ENCODE measurements at places on chromosomes 3 and 15.

DNA sequence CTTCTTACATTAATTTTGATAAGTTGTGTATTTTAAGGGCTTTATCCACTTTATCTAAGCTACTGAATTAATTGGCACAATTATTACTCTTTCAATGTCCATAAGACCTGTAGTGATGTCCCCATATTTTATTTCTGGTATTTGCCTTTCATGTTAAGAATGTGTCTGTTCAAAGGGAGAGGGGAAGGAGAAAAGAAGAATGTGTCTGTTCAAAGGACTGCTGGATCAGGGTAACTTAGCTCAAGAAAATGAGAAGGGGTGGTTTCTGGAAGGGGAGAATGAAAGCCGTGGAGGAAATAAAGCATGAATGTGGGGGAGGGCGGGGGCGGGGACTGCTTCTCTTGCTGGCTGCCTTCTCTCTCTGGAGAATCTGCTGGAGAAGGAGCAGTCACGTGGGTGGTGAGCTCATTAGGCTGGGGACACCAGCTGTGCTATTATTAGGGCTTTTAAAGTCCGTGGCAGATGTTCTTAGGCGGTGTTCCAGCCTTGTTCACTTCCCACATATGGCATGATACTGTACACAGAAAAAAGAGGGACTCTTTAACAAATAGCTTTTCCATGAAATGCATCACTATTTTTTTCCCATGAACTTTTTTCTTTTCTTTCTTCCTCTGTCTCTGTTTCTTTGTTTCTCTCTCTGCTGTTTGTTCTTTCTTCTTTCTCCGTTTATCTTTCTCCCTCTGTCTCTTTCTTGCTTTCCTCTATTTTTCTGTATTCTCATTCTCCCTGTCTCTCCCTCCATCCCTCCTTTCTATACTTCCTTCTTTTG, 63.7 kb upstream of the ULK4 start:
- no peak for DNase-seq

DNA sequence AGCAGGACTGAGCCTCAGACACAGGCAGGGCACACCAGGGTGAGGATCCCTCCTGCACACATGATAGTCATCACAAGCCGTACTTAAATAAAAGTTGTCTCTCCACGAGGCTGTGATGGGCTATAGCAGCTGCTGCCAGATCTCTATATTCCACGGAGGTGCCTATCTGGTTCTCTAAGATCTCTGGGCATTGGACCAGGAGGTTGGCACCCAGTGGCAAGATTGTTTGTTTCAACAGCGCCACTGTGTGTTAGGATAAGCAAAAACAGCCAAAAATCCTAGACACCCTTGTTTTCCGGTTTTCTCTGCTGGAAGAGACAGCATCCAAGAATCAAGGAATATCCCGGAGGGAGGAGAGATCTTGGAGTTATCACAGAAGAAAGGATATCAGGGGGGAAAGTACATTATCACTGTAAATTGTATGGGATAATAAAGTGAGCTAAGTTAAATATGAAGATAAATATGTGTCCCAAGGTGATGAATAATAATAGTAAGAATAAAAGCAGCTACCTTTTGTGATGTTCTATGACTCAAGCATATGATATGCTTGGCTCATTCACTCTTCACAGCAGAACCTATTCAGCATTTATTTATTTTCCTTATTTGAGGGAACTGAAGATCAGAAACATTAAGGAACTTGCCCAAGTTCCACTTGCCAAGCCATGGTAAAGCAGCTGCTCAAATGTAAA, 90.6 kb upstream of the AKAP13 start:
- DNase-seq, result no peak

- DNase-seq, result no peak
These were observed 218.9 kb downstream of the PLOD2 start for GRCh38 chr3:145942052-145942451.

DNA sequence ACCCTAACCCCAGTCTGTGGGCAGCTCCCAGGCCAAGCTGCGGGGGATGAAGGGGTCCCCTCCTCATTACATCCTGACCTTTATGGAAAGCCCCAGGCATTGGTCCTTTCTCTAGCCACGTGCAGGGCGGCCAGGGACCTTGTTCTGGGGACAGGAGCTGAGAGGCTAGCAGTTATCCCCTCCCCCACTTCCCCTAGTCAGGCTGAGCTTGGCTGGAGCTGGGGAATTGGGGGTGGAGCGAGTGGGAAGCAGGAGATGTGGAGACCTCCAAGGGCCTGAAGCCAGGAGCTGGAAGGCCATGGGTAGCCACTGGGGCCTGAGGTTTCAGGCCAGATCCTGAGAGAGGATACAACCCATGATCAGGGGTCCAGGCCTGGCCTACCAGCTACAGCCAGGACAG, 45.8 kb downstream of the DNAH1 start:
- no peak for DNase-seq

- no peak for DNase-seq
These were observed 218.2 kb downstream of the SHOX2 start for GRCh38 chr3:157888040-157888439.

DNA sequence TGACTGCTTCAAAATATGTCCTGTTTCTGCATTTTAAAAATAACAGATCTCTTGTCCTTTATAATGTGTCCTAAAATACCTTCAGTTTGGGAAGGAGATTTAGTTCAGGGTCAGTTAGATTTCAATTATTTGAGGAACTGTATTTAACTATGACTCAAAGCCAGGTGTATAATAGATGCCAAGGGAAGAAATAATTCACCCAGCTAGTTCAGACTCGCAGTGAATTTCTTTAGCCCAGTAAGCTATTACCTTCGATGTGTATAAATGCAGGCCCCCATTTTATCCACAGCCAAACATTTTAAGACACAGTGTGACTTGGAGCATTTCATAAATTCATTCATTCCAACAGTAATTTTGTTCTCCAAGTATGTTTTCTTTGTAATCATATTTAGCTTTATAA, 458.0 kb downstream of the ZNF385D start:
- no peak for DNase-seq

- no peak for DNase-seq
These were observed 57.5 kb upstream of the SETMAR start for GRCh38 chr3:4245671-4246070.

DNA sequence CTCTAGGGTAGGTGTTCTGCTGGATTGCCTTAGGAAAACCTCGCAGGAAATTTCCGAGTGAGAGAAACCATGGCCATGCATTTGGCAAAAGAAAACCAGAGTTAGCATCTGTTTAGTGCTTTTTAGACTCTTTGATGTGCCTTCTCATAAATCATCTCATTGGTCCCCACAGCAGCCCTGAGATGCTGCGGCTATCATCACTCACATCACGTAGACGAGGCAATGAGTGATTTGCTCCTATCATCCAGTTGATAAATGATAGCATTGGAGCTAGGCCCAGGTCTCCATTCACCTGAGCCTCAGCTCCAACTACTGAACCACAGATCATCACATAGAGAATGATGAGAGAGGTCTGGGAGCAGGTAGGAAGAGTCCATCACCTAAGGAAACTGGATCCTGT, 111.1 kb downstream of the PDCD6IP start:
- no peak for DNase-seq

GRCh38 chr3:21158861-21159542, 592.0 kb downstream of the ZNF385D start:
- no peak for DNase-seq

- DNase-seq, result no peak
These were observed 31.0 kb downstream of the TRIM42 start for GRCh38 chr3:140708815-140709214.

- no peak for DNase-seq
These were observed 62.6 kb downstream of the CORO2B start for GRCh38 chr15:68641376-68641775.

DNA sequence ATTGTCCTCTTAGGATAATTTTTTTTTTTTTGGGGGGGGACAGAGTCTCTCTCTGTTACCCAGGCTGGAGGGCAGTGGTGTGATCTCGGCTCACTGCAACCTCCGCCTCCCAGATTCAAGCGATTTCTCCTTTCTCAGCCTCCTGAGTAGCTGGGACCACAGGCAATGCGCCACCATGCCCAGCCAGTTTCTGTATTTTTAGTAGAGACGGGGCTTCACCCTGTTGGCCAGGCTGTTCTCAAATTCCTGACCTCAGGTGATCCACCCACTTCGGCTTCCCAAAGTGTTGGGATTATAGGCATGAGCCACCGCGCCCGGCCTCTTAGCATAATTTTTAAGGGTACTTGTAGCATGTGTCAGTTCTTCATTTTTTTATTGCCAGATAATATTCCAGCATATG, 122.6 kb downstream of the FNDC3B start:
- DNase-seq, result no peak

- DNase-seq, result no peak
These were observed 68.2 kb upstream of the CORO2B start for GRCh38 chr15:68510558-68510957.

GRCh38 chr3:30768703-30769550, 125.5 kb downstream of the GADL1 start:
- DNase-seq, result peak; percentile 63

GRCh38 chr3:120780977-120781376, 38.4 kb downstream of the GTF2E1 start:
- DNase-seq, result peak; percentile 2

DNA sequence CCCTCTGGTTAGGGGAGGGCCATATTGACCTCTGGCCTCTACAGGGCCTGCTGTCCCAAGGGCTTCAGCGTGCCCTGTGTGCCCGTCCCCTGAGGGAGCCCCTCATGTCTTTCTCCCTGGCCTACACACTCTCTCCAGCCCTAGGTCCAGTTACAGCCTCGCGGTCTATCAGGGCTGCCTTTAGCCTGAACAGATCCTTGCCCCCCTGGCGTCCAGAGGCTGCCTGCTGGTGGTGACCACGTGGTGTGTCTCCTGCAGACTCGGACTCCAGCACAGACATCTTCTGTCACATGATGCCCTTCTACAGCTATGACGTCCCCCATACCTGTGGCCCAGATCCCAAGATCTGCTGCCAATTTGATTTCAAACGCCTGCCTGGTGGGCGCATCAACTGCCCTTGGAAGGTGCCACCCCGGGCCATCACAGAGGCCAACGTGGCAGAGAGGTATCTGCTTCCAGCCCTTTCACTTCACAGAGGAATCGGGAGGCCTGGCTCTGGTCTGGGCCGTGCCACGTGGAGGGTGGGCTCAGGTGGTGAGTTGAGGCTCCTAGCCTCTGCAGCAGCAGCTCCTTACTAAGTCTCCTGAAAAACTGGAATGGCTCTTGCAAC, 4.1 kb downstream of the MAN2A2 start:
- DNase-seq, result no peak

DNA sequence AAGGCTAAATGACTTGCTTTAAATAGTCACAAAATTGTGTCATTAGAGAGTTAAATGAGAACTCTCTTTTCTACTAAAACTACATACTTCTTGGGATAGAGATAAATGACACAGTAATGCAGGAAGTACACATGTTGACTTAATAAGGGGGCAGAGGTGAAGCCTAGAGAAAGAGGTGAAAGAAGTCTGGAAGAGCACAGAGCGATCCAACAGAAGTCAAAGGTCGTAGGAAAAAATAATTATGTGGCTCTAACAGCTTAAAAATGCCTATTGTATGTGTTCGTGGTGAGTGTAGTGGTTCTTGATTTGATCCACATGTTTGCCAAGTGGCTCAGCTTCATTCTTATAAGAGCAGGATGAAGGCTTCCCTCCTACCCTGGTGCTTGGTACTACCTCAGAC, 61.7 kb downstream of the TMEM212 start:
- no peak for DNase-seq

GRCh38 chr3:142022381-142022780, 127.0 kb downstream of the TFDP2 start:
- no peak for DNase-seq

GRCh38 chr15:100879464-100880138, at the start of gene ALDH1A3:
ALDH1A3 (plus strand) TSS chr15:100879831; CDS start chr15:100879908, 77 bp downstream.
- DNase-seq, result no peak

- no peak for DNase-seq
These were observed 329.3 kb upstream of the THBS1 start for GRCh38 chr15:39251413-39252133.

DNA sequence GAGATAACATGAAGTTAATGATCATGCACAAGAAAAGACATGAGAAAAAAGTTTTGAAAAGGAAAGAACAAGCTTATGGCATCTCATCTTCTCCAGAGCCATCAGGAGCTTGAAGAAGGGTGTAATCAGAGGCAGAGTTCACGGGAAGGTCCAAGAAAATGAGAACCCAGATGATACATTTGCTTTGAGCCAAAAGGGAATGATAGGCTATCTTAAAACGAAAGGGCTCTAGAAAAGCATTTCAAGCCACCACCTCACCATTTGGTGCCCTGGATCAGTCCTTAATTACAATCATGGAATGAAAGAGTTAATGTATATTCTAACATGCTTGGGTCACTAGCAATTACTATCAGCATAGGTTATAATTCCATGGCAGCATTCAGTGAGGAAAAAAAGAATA, 781.8 kb downstream of the ROBO1 start:
- no peak for DNase-seq

DNA sequence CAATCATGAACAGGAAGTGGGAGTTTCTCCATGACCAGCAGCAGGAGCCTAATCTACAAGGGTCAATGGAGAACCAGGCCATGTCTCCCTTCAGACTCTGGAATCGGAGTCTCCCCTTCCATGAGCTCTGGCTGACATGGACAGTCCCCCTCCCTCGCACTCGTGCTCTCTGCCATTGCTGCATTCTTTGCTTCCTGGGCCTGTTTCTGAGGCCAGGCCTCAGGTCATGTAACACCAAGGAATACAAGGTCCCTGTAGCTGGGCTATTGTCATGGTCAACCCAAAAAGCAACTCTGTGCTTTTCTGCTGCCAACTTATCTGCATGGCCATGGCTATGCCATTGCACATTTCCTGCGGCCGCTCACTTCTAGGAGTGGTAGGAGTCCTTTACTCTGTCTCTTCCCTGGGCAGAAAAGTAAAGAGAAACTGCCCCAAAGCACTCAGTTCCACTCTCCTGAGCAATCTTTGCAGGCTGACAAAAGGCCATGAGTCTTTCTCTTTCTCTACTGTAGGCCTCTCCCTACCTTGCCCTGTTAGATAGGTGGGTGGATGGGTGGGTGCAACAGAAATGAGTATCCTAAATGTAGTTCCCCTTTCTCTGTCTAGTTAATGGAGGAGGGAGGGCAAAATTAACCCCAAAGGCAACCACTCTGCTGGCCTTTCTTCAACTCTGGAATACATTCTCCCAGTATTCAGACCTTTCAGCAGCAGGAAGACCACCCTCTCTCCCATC, 40.8 kb upstream of the PROK2 start:
- DNase-seq, result no peak

DNA sequence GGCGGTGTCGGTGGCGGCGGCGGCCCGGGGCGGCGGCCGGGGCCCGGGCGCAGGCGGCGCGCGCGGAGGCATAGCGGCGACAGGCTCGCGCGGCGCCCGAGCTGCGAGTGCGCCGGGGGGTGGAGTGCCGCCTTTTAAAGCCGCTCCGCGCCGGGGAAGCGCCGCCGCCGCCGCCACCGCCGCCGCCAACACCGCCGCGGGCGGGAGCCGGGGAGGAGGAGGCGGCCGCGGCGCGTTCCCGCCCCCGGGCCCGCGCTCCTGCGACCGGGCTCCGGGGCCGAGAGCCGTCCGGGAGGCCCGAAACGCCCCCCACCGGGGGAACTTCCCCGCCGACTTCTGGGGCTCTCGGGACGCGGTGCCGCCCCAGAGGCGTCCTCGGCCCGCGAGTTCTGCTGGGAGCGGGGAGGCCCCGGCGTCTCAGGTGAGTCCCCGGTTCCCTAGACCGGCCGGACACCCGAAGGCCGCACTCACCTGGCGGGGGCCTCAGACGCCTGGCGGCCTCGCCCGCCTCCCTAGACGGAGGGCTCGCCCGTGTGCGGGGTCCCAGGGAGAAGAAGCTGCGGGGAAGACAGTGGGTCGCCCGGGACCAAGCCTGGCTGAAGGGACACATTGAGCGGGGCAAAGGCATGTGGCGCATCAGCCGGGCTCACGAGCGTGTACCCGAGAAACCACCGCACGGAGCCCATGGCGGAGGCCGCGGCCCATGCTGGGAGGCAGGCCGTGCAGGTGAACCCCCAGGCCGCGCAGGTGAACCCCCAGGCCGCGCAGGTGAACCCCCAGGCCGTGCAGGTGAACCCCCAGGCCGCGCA, at the start of gene PCSK6:
TSS of gene PCSK6 (minus strand) at position 109 of the 809 bp plus-strand sequence. CDS start at position 72, 37 bp downstream.
- no peak for DNase-seq
